RKO (cell line): ENCODE measurements at places on chromosomes 3 and 15.

GRCh38 chr15:70605606-70606410 lies 157.6 kb downstream of the UACA start:
- no peak for DNase-seq

GRCh38 chr15:62727501-62727900 lies 315.0 kb upstream of the TPM1 start:
- DNase-seq, result no peak

GRCh38 chr3:115254492-115255196 lies 107.6 kb upstream of the ZBTB20 start:
- no peak for DNase-seq

DNA sequence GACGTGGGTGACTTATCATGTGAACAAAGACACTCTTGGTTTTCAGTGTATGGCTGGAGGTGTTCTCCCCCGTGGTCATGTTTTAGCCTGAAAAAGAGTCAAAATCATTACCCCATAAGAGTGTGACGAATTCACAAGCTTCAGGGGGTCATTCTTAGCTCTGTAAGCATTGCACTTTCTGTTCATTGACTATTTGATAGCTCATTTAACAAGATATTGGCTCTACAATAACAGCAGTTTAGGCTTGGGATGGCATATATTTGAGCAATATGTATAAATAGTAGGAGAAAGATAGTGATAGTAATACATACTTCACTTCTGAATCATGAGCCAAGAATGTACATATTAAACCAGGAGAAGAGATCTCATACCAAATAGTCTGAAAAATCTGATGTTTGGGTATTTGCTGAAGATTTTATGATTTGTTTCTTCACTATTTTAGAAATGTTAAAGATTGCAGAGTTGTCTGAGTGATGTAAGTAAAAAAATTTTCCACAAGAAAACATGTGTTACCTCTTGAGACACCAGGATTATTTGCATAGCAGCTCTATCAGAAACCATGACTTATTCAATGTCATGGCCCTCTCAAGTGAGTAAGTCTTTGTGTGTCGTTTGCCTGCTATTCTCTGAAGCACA lies 996.0 kb downstream of the OTOL1 start:
- peak; percentile 24 for DNase-seq

DNA sequence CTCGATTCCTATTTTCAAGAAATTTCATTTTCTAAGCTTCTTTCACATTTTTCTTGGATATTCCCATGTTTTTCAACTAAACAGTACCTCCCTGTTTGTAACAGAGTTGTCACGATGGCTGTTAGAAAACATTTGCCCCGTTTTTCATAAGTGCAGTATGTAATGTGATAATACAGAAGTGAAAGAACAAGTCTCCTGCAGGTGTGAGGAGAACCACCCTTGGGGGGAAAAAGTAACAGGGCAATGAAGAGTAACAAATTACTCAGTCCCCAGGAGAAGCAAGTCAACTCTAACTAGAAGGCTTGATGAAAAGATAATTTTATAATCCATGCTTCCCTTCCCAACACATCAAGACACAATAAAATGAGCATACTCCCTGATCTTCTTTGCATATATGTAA lies 493.3 kb downstream of the FOXP1 start:
- DNase-seq, result no peak

- peak; percentile 30 for DNase-seq
Measured at GRCh38 chr15:40847223-40847961, 3.5 kb downstream of the SPINT1 start.

DNA sequence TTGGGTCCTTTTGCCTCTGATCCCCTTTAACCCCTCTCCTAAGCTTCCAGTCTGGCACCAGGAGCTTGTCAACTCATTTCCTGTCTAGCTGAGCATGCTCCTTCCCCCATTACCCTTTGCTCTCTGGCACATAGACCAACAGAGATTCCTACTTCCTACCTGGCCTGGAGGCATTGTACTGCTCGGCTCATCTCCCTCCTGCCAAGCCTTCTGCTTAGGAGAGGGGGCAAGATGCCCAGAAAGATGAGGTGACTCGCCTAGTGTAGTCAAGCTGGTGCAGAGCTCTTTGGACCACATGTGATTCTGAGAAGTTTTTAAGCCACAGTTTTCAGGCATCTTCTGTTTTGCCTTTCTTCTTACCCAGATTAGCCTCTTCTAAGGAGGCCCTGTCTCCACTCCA lies 95.4 kb downstream of the ZNF621 start:
- DNase-seq, result no peak
